ENCODE measurements at places on chromosomes 16 and 17.
A peak's percentile ranks its signal among the peaks of the same experiment; 100 is the strongest.

DNA sequence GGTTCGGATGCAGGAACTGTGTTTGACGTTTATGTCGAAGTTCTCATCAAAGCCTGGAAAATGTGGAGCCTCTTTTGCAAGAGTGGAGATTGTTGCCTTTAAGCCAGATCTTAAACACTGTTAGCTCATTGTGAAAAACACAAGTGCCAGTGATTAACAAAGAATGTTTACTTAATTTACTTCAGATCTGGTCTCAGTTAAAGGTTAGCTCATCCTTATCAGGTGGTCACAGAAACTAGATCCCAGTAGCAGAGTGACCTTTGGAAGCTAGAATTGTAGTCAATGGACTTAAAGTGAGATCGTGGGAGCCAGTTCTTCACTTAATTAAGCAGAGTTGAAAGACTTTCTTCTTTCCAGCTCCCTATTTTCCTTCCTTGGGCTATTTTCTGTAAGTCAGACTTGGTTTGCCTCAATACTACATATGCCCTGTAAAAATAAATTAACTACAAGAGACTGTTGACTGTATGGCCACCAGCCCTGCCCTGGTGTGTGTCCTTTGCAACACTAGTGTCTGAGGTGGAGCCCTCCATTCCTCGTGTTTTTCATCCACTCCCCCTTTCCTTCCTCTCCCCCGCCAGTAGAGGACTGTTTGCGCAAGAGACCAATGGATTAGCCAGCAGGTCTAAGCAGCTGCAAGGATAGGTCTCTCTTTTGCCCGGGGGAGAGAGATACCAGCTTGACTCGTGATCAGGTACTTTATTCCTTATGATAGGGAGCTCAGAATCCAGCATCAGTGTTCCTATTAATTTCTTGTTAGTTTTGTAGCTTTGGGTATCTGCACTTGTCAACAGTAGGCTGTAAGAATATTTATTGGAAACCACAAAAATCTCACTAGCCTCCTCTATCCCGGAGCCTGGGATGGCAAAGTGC is 20.2 kb downstream of the FBXO39 start:
- DNase-seq, result no peak

DNA sequence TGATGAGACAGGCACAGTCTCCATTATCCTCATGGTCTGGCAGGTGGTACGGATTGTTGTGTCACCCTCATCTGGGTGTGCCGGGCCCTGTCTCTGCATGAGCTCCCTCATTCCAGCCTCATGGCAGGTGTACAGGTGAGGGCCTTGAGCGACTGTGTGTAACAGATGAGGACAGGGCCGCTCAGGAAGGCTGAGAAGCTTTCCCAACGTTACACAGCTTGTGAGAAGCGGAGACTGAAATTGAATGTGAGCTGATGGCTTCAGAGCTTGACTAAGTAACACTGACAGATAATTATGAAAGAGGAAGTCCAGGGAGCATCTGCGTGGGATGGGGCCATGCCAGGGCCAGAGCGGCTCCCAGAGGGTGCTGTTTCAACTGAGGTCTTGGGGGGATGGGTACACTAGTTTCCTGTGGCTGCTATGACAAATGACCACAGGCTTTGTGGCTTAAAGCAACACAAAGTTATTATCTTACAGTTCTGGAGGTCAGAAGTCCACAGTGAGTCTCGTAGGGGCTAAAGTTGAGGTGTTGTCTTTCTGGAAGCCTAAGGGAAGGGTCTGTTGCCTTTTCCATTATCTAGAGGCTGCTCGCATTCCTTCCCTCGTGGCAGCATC is 36.7 kb downstream of the CMIP start:
- peak; percentile 38 for DNase-seq

DNA sequence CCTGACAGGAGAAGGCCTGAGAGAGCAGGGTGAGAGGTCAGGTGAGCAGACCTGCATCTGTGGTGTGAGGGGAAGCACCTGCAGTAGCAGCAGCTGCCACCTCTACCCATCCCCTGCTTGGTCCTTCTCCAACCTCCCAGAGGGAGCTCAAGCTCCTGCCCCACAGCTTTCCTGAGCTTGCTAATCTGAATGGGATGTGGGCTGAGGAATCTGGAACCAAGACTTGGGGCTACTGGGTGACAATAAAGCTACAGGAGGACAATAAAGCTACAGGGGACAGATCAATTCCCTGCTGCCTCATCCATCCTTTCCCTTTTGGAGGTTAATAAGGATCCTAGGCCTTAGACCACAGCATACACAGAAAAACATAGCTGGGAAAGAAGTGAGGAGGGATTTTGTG is 4.9 kb upstream of the TBX4 start:
- no peak for DNase-seq

DNA sequence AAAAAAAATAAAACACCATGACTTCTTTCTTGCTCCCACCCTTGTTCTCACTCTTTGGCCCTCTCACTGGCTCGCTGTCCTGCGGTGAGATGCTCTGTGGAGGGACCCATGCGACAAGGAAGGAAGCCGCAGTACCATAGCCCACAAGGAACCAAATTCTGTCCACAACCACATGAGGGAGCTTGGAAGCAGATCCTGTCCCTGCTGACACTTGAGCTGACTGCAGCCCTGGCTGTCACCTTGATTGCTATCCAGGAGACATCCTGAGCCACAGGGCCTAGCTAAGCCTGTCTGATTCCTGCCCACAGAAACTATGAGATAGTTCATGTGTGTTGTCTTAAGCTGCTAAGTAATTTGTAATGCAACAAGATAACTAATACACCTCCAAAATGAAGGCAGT is 4.8 kb upstream of the MT2A start:
- DNase-seq, result no peak

DNA sequence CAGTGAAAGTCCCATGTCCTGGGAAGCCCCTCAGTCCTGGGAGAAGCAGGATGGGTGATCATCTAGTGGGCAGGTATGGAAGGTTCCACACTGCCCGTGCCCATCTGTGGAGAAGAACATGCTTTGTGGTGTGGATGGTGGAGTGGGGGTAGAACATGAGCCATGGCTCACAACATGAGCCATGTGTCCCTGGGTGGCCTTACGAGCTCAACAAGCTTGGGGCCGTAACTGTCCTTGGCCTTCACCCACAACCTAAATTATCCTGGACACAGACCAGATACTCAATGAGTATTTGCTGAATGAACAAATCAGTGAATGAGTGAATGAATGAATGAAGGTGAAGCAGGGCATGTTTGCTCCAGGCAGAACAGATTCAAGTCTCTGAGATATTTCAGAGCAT is 13.5 kb downstream of the SOX8 start:
- DNase-seq, result no peak

- DNase-seq, result no peak
Measured at GRCh38 chr16:57714047-57714446, 19.4 kb downstream of the DRC7 start.

GRCh38 chr17:34884597-34884996 is 76.7 kb downstream of the CCT6B start:
- no peak for DNase-seq

- DNase-seq, result no peak
Measured at GRCh38 chr17:53896047-53896446, 73.3 kb downstream of the KIF2B start.

DNA sequence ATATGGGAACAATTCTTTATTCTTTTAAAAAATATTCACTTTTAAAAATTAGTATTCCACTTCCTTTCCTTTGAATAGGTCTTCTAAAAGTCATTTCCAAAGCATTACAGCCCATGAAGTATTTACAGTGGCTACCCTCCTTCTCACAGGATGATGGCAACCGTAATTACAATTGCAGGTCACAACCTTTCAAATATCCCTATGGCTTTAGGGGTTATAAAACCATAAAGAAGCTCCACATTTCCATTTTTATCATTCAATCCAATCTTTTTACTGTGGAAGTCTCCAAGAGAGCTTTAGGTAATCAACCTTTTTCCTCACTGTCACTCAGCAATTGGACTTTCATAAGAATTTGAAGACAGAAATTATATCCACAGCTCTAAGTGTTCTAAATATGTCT is 488.9 kb upstream of the CA10 start:
- DNase-seq, result no peak

GRCh38 chr16:88672776-88673175 is 9.9 kb upstream of the MVD start:
- DNase-seq, result no peak

- DNase-seq, result no peak
Measured at GRCh38 chr17:79836972-79837887, 2.0 kb downstream of the CBX4 start.

- DNase-seq, result no peak
Measured at GRCh38 chr17:61406971-61407911, 7.6 kb downstream of the TBX2 start.

DNA sequence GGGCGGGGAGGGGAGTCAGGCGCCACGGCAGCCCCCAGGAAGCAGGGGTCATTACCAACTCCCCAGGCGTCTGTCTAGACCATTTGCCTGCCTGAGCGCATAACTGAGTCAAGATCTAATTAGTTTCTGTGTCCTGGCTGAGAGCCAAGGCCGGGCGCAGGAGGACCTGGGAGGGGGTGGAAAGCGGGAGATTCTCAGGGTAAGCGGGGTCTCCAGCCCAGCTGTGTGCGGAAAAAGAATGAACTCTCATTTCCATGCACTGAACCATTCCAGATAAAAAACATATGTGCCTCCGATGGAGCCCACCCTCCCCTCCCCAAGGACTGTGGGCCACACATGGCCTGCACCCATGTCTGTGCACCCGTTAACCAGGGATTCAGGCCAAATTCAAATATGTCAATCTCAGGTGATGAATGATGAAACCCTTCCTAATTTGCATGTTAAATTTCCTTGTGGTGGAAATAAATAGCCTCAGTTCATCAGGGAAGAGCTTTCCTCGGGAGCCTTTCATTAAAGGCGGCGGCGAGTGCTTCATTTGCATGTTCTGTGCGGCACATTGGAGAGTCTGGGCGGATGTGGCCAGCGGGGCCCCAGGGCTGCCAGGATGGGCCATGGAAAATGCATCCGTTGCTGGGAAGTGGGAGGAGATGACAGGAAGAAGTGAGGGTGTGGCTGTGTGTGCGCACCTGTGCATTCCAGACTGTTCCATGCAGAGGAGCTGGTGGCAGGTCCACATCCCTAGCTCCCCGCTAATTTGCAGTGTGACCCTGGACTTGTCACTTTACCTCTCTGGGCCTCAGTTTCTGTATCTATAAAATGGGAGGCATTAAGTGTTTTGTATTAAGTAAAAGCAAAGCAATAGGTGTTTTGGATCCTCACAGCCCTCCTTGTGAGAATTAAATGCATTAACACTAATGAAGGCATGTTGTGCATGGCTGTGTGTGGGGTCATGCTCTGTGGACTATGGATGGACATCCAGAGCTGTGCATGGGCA is 151.1 kb downstream of the SDK2 start:
- no peak for DNase-seq

DNA sequence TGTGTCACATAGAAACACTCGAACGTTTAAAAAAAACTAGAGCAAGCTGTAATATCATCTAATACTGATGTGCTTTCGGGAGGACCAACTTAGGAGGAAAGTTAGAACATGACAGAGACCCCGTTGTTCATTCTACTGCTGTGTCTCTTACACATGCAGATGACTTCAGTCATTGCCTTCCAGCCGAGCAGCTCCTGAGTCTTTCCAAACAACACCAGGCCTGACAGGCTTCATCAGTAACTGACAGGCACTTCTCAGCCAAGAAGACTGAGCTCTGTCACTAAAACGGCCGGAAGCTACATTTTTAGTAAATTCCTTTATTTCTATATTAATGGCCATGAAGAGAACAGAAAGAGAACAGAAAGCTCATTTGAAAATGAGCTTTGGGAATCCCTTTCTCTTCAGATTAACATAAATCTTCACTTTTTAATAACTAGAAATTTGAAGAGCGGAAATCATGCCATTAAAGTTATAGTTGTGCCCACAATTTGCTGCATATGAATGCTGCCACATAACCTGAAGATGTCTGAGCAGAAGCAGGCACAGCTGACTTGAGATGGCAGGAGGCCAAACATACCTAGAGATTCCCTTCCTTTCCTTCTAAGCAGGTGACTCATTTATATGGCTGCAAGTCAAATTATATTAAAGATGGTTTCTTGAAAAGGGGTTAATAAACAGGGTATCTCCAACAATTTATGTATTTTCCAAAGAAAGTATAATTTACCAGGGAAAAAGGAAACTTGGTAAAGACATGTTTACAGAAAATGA is 148.9 kb downstream of the ITFG1 start:
- no peak for DNase-seq

GRCh38 chr17:29732613-29733012 is 109.9 kb upstream of the CORO6 start:
- no peak for DNase-seq

DNA sequence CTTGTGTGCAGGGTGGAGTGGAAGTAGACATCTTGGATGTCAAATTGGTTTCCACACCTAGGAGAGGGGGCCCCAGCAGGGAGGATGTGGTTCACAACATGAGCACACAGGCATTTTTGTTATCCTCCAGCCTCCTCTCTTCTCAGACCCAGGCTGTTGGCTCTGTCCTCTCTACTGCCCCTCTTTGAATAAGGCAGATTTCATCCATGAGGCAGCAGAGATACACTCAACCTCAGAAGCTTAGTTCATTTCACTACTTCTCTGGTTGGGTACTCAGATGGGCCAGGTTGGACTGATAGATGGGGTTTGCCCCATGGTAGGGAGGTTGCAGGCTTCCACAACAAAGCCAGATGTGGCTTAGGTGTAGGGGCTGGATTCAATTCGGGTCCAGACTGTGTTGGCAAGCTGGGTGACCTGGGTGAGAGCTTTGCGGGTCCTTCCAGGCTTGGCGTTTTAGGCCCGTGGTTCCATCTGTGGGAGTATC is 22.2 kb upstream of the NFATC3 start:
- no peak for DNase-seq

- no peak for DNase-seq
Measured at GRCh38 chr17:40663252-40663651, 1.7 kb downstream of the KRT222 start.

DNA sequence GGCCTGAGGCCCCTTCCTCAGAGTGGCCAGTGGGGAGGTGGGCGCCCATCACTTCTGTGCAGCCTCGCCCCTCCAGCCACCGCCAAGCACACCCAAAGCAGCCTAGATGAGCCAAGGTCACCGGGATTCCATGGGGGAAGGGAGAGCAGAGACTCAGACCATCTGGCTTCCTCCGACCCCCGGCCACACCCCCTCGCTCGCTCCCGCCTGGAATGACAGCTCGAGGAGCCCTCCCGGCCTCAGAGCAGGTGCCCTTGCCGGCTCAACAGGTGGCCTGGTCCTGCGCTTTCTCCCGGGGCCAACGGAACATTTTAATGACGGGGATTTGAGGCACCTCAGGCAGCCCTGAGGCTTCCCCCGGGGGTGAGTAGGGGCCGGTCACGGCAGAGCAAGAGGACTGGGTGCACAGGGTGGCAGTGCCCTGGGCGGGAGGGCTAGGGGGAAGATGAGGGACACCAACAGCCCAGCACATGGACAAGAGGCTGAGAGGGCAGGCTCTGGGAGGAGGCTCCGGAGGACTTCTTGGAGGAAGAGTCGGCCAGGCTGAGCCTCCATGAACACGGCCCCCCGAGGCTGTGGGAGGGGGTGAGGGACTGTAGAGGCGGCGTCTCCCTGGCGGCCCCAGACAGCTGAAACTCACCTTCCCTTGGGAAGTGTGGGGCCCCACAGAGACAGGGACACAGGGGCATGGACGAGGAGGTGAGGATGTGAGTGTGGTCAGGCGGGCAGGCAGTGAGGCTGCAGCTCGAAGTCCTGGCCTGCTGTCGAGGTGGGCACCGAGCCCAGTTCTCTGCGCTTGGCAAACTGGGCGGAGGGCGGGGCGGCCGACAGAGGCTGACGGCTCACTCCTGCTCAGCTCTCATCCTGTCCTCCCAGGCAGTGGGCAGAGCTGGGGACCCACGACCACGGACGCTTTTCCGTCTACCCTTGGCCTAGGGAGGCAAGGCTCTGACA is 12.5 kb upstream of the C1QTNF8 start:
- no peak for DNase-seq
